ENCODE measurements at places on chromosomes 6 and 20.

DNA sequence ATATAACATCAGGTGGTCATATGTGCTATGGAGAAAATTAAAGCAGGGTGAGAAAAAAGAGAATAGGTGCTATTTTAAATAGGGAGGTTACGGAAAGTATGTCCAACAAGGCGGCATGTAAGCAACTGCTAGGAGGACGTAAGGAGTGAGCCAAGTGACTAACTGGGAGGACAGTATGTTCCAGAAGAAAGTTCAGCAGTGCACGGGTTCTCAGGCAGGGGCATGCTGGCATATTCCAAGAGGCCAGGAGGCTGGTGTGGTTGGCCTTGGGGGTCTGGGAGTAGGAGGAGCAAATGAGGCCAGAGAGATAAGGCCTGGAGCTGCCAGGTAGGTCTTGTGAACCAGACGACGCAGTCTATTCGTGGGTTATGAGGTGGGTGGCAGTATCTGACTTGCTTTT, 112.4 kb downstream of the ARMC2 start:
- no peak for DNase-seq

- no peak for DNase-seq
Measured at GRCh38 chr6:133889557-133890403, 867 bp downstream of the TCF21 start.

DNA sequence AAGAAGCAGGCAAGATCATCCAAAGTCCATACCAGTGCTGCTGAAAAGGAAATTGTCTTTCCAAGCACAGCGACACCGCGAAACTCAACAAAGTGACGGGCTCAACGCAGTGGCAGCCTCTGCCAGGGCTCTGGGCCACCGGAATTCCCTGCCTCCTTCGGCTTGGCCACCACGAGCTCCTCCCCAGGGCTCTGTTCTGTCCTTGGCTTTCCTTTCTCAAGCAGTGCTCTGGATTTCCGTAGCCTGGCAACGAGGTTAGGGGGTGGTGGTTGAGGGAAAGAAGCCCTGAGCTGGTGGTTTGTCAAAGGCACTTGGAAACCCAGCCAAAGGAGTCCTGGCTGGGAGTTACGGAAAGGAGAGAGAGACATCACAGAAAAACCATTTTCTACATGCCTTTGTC, 31.2 kb downstream of the PRR18 start:
- DNase-seq, result no peak

DNA sequence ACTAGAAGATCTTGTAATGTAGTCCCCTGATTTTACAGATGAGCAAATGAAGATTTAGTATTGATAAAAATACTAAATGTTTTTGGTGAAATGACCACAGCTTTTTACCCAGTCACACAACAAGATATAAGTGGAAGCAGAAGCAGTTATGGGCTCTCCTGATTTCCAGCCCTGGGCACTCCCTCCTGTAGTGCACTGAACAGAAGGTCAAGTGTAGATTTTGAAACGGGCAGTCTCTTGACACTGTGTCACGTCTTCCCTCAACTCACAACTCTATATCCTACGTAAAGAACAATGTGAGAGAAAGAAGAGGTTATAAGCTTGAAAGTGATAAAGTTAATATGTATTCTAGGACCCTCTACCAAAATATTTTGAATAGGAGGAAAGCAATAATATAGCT, 23.3 kb downstream of the TMEM200A start:
- no peak for DNase-seq

GRCh38 chr6:52352239-52353018, 9.5 kb upstream of the PAQR8 start:
- DNase-seq, result peak; percentile 99

DNA sequence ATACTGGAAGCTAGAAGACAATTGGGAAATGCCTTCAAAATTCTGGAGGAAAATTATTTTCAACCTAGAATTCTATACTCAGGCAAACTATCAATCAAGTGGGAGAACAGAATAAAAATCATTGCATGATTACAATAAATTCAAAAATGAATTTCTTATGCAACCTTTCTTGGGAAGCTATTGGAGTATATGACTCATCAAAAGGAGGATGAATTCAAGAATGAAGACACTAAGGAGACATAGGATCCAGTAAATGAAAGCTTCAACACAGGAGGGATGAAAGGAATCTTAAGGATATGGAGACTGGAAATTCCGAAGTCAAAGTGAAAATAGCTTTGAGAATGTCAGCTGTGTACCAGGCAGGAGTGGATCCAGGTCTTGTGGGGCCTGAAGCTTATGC, 12.6 kb upstream of the UBR2 start:
- peak; percentile 45 for DNase-seq

DNA sequence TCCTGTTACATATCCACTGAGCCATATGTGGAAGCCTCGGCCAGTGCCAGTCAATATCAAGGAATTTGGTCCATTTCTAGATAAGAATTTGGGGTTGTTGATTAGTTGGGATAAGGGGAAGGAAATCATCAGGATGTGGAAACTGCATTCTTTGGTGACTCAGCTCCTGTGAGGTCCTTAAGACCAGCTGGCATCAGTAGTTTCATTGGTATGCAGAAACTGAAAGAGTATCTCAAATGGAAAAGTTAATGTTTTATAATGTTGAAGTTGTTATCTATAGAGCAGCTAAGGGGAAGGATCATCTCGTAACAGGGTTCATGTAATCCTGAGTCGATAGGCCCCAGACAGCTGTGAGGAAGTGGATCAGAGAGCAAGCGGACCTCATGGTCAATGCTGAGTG, 87.9 kb upstream of the PRND start:
- DNase-seq, result peak; percentile 87

Measured in ELR (cell line).